ENCODE measurements at places on chromosomes 3 and 15.
A peak's percentile ranks its signal among the peaks of the same experiment; 100 is the strongest.

DNA sequence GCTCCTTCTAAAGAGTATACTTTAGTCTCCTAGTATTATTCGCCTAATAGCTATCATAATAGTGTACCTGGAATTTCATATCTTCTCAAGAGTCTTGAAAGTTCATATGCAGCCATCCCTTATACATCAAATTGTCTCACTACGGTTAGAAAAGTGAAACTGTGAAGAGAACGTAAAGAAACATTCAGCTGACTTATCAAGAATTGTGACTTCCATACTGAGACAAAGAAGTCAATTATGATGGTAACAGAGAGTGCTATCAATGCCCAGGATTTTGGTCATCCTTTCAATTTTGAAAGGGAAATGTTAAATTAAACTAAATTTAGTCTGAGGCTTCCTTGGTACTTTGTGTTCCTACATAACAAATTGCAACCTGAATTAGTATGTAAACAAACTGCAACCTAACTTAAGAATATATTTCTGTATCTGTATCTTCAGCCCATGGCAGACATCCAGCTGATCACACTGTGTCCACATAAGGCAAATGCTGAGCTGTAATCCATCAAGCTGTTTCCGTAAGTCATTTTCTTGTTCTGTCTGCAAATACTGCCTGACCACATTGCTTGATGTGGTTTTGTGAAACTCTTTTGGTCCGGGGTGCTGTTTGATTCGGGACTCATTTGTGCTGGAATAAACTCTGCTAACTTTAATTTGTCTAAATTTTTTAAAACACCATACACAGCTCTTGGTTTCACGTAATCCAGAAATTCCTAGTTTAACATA, 469.6 kb downstream of the SI start:
- no peak for ATAC-seq

GRCh38 chr3:4340411-4341335, 37.5 kb downstream of the SETMAR start:
- peak; percentile 51 for ATAC-seq

- ATAC-seq: no peak
Measured at GRCh38 chr3:150370999-150371398, 37.1 kb upstream of the TSC22D2 start.

DNA sequence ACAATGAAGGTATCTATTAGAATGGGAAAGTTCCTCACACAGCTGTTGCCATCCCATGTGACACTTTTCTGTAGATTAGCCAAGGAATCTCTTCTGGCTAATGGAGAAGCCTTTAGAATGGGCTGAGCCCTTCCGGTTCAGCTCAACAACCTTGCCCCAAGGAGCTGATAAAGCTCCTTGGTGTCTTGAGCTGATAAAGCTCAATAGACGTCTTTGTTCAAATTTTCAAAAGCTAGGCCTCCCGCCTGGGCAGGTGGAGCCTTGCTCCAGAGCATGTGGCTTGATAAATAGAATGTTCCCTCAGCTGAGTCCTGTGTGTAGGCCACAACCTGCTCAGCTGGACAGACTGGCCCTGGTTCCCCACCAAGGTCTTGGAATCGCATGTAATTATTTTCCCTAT, 7.2 kb upstream of the BNIP2 start:
- no peak for ATAC-seq

DNA sequence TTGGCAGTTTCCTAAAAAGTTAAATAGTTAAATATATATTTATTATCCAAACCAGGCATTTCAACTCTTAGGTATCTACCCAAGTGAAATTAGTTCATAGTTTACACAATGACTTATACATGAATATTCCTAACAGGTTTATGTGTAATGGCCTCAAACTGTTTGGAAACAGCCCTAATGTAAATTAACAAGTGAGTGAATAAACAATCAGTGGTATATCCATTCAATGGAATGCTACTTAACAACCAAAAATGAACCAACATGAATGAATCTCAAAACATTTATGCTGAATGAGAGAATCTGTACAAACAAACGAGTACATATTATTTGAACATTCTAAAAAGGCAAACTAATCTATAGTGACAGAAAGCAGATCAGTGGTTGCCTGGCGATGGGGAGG, 33.5 kb downstream of the PRTG start:
- ATAC-seq: no peak

- ATAC-seq: no peak
Measured at GRCh38 chr15:86834115-86834863, 754.6 kb downstream of the AGBL1 start.

GRCh38 chr3:134992180-134992579, 197.1 kb downstream of the EPHB1 start:
- no peak for ATAC-seq

DNA sequence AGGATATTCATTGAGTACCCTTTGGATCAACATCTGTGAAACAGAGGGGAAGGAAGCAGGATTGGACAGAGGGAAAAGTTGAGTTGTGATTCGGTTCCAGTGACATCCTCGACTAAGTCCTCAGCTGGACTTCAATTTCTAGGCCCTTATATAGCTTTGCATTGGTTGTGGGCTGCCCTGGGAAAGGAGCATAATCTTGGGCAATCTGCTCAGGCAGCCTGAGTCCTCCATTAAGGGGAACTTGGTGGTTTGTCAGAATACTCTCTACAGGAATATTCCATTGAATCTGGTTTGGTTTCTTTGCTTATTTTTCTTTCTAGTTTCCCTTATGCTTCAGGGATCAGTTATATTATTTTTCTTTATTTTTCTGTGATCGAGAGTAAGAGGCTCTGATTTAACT, 94.1 kb downstream of the TCF12 start:
- ATAC-seq: no peak

GRCh38 chr15:40555876-40556275, 9.0 kb downstream of the CCDC32 start:
- ATAC-seq: no peak

All from motor neuron (in vitro differentiated cells).